ENCODE measurements at places on chromosomes 12 and 14.

DNA sequence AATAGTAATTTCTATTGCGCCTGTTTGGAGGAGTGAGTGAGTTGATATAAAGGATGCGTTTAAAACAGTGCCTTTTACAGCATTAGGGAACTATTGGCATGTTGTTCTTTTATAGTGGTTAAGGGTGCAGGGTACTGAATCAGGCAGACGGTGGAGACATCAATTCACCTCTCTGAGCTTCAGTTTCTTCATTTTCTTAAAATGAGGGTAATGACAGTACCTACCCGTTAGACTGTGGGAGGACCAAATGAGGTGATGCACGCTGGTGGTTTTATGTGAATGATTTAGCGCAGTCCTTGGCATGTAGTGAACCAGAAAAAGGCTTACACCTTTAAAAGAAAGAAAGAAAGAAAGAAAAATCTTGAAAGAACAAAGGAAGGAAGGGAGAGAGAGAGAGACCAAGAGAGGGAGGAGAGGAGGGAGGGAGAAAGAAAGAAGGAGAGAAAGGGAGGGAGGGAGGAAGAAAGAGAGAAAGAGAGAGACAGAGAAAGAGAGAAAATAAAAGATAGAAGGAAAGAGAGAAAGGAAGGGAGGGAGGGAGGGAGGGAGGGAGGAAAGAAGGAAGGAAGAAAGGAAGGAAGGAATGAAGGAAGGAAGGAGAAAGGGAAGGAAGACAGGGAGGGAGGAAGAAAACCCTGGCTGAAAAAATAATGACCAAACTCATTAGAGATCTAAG, 22.2 kb upstream of the CCND2 start:
- no peak for DNase-seq

GRCh38 chr12:95721320-95721719, 69.2 kb downstream of the NTN4 start:
- DNase-seq, result no peak

- no peak for DNase-seq
These were observed 43.3 kb upstream of the MED13L start for GRCh38 chr12:116320791-116321217.

DNA sequence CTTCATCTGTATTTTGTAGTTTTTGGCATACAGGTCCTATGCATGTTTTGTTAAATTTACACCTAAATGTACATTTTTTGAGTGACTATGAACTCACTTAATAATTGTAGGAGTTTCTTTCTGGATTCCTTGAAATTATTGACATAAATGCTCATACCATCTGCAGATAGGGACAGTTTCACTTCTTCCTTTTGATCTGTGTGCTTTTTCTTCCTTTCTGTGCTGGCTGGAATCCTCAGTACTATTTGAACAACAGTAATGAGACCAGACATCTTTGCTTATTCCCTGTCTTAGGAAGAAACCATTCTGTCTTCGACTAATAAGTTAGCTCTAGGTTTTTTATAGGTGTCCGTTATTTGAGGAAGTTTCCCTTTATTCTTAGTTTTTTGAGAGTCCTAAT, 110.3 kb downstream of the ADGRD1 start:
- DNase-seq, result no peak

GRCh38 chr14:58628406-58628805, 9.4 kb upstream of the DACT1 start:
- DNase-seq, result no peak

- DNase-seq, result no peak
These were observed 314.3 kb upstream of the RTL1 start for GRCh38 chr14:101217616-101218371.

DNA sequence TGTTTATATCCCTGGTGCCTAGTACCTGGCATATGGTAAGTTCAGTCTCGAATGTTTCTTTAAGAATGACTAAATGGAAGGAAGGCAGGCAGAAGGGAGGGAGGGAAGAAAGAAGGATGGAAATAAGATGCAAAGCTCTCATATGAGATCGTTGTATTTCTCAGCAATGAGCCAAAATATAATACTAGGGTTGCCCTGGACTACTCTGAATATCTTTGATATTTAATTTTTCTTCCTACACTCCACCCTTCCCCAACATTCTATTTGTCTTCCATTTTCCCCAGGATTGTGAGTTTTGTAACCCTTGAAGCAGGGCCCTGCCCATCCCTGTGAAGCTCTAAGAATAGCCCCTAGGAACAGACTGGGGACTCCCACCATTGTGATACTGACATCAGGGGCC, 43.9 kb downstream of the GUCY2C start:
- no peak for DNase-seq

- no peak for DNase-seq
These were observed 11.3 kb downstream of the CMKLR1 start for GRCh38 chr12:108327621-108328344.

- DNase-seq, result no peak
These were observed 4.3 kb downstream of the CRACR2A start for GRCh38 chr12:3748620-3749019.

- DNase-seq, result no peak
These were observed 8.7 kb upstream of the CACNA2D4 start for GRCh38 chr12:1927051-1927680.

GRCh38 chr12:121004253-121004815, 12.0 kb downstream of the C12orf43 start:
- DNase-seq, result no peak

GRCh38 chr12:6375269-6376078, at the start of gene SCNN1A:
TSS of gene SCNN1A (minus strand) at chr12:6375563. CDS start at chr12:6374783, 780 bp downstream.
- DNase-seq, result no peak

GRCh38 chr12:115623764-115624334, 653.6 kb downstream of the MED13L start:
- DNase-seq, result no peak

- no peak for DNase-seq
These were observed 59.3 kb downstream of the PHETA1 start for GRCh38 chr12:111309584-111309983.

GRCh38 chr14:103552011-103552845, 10.2 kb downstream of the BAG5 start:
- DNase-seq, result no peak

- DNase-seq, result peak; percentile 67
These were observed 58.1 kb upstream of the PCED1B start for GRCh38 chr12:47021298-47021697.

- DNase-seq, result peak; percentile 58
These were observed 536 bp upstream of the TUNAR start for GRCh38 chr14:95875831-95876760.
